ENCODE measurements at places on chromosomes 11 and 22. TPM values are rescaled to one million over a fixed set of nuclear protein-coding genes. Genes with fewer than 3 reads are reported as not detected.

TENM4 gene
- 1.6 TPM for total RNA-seq

MS4A12 gene
- total RNA-seq: not detected

TPBGL gene
- not detected for total RNA-seq

NLRP14 gene
- under 0.01 TPM for total RNA-seq

MUC5AC gene
- total RNA-seq: not detected

HEPHL1 gene
- not detected for total RNA-seq

GSTP1 gene
- total RNA-seq: 1,636 TPM

OR10A6 gene
- total RNA-seq: not detected

All from myometrial cell (primary cell).